Right ventricle myocardium superior (tissue), 1 donor: ENCODE measurements at places on chromosomes 12 and 14.

- DNase-seq = no peak
These were observed 171.0 kb upstream of the PZP start for GRCh38 chr12:9379023-9379742.

DNA sequence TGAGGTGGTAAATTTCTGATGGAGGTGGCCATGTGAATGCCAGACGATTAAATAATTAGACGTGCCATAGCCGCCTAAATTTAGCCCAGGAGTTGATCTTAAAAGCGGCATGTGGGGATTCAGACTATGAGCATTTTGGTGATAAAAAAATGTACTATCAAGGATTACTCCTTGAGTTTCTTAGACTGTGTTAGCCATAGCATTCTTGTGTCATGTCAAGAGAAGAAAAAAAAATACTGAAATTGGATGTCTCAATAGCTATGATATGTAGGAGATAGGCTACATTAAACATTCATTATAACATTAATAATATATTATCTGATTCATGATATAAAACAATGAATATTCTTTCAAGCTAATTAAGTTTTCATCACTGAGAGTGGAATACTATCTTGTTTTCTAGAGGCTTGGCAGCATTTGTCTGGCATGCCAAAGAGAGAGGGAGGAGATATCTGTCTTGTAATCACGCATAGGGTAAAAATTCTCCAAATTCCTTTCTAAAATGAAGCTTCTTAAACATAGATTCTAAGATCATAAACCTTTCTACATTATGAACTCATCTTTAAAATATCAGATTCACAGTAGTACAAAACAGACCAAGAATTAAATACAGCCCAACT lies 727.0 kb downstream of the C12orf50 start:
- DNase-seq = no peak

DNA sequence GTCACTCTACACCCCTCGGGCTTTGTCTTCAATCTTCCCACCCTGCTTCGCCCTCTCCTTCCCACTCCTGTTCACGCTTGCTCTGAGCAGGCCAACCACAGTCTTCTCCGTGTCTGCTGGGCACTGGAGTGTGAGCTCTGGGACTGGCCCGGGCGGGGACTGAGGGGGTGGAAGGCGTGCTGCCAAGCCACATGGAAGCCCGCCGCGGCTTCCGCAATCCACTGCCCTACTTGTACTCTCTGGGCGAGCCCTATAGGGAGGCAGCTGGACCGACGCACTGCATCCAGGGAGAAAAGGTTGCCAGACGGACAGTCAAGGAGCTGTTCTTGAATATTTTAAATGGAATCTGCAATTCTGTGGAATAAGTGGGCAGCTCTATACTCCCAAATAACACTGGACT lies 24.8 kb downstream of the GOLGA3 start:
- peak; percentile 73 for DNase-seq

- DNase-seq = no peak
These were observed 583.4 kb downstream of the VRK1 start for GRCh38 chr14:97380539-97380941.

DNA sequence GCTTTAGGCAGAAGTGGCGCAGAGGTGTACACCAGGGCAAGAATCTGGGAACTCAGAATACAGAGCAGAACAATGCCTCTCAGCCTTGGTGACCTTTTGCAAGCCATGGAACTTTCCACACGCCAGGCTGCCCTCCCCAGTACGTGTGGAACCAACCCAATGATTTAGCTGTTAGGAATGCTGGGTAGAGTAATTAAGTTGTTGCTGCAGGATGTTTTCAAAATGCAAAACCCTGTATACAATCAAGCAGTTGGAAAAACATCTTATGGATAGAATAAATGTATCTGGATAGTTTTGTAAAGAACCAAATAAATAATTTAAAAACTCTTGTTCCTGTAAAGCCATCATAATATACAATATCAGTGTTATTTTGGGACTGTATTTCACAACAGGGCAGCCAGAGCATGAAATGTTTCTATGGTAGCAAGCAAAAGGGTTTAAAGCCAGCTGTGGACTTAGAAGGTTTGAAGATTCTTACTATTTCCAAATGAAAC lies 19.4 kb downstream of the PPP1R36 start:
- peak; percentile 70 for DNase-seq

DNA sequence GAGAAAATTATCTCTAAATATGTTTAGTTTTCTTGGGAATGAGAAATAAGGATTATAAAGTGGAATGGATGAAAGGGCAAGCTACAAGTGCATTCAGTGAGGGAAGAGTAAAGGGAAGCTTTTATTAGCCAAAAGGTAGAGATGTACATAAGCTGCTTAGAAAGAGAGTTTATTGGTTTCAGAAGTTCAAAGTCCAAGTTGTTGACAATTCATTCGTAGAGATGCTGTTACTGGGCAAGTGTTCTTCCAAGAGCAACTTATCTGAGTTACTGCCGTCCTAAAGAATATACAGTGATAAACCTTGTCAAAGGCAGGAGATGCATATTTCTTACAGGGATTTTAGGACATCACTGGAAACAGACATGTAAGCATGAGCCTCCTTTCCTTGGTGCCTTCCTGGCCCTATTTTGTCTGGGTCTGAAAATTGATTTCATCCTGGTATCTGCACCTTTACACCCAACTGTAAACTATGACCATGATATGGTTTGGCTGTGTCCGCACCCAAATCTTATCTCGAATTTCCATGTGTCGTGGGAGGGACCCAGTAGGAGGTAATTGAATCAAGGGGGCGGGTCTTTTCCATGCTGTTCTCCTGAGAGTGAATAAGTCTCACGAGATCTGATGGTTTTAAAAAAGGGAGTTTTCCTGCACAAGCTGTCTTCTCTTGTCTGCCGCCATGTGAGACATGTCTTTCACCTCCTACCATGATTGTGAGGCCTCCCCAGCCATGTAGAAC lies 46.8 kb downstream of the TRMT5 start:
- no peak for DNase-seq
